Fibroblast of skin of back (primary cell): ENCODE measurements at places on chromosomes 7 and 10.

GRCh38 chr10:132329565-132330485, 2.2 kb upstream of the LRRC27 start:
- DNase-seq = peak; percentile 78

DNA sequence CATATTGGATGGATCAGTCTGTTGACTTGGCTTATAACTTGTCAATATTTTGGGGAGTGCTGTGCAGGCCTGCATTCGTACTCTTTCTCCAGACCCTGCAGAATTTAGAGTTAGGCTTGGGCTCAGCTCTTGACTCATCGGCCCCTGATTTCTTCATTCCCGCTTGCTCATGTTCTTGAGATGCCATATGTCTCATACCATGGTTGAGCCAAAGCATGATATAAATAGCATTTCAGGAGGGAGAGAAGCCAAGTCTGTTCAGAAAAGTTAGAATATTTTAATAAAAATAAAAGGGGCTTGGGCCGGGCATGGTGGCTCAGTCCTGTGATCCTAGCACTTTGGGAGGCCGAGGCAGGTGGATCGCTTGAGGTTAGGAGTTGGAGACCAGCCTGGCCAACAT, 898.1 kb downstream of the TYW1 start:
- no peak for DNase-seq

- DNase-seq = peak; percentile 79
Measured at GRCh38 chr7:137343281-137343841, at the start of gene PTN. TSS of gene PTN (minus strand) at chr7:137343733. CDS start at chr7:137254973, 88,760 bp downstream.

- no peak for DNase-seq
Measured at GRCh38 chr10:108014145-108014901, 849.8 kb upstream of the SORCS1 start.

- peak; percentile 71 for DNase-seq
Measured at GRCh38 chr7:116802746-116803152, 59.6 kb upstream of the CAPZA2 start.

- peak; percentile 1 for DNase-seq
Measured at GRCh38 chr10:109456566-109457301, 466.6 kb downstream of the XPNPEP1 start.

DNA sequence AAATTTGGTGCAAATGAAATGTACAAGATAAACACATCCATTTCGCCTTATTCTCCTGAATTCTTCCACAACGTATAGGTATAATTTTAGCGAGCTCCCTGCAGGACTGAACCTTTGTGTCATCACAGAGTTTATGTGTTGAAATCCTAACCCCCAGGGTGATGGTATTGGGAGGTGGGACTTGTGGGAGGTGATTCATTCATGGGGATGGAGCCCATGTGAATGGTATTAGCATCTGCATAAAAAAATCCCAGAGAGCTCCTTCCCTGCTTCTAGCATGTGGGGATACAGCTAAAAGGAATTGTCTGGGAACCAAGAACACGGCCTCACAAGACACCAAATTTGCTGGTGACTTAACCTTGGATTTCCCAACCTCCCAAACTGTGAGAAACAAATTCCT, 741.4 kb upstream of the VSTM2A start:
- DNase-seq = peak; percentile 1

- DNase-seq = no peak
Measured at GRCh38 chr7:156898938-156899337, 6.0 kb upstream of the LMBR1 start.

DNA sequence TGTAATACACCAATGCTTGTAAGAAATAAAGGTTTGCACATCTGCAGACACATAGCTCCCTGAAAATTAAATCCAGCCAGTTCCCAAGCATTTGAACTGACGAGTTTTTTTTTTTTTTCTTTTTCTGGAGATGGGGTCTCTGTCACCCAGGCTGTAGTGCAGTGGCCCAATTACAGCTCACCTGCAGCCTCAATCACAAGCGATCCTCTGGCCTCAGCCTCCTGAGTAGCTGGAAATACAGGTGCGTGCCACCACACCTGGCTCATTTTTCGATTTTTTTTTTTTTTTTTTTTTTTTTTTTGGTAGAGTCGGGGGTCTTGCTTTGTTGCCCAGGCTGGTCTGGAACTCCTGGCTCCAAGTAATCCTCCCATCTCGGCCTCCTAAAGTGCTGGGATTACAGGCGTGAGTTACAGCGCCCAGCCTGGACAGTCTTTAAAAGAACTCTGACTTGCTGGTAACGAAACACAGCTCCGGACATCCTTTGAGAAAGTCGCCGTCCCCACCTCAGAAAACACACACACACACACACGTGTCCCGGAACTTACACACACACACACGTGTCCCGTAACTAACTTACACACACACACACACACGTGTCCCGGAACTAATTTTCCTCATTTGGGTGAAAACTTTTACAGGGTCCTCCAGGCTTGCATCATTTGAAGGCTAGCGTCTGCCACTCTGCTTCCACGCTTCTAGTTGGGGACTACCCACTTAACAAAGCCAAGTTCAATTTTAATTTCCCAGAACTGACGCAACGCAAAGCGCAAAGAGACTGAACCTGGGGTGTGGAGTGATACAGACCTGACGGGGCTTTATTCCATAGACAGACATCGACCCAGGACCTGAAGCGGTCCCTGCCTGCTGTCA, 18.6 kb downstream of the OCM2 start:
- peak; percentile 17 for DNase-seq

DNA sequence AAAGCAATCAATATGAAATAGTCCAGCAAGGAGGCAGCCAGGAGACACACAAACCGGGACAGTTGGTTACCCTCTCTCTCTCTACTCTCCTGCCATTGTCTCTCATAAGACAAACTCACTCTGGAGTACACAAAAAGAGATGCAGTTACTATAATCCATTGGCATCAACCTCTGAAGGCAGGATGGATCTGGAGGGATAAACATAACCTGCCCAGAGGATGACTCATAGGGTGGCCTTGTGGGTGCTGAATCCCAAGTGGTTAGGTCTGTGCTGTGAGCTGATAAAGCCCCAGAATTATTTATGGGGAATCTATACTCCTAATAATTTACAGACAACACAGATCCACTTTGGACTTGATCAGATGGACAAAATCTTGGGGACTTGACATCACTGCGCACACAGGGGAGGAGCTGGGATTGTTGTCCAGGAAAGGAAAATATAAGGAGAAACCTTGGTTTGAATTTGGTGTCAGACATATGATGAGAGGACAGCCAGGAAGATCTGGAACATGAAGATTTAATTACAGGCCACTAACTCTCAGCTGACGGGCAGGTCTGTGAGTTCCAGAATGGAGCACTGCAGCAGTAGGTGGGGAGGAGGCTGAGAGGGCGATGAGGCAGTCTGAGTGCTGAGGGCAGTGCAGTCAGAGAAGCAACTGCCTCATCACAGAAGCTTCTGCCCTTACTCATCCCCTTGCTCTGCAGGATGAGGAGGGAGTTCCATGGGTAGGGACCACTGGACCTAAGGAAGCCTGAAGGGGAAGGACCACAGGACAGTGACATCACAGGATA, 113.9 kb upstream of the PRSS58 start:
- no peak for DNase-seq

DNA sequence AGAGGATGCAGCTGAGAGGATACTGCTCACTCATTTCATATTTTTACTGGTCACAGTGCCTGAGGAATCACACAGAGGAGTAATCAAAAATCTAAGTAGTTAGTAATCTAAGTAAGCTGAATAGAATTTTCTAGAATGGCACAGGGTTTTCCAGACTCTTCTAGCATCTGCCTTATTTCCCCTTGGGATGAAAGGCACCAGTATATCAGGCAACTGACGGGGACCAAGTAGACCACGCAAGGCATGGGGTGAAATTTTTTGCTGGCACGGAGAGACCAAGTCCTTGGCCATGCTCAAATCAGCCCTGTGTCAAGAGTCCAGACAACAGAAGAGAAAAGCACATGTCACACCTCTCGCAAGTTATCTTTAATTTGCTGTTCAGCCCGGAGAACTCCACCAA, 14.2 kb downstream of the NCOA4 start:
- no peak for DNase-seq
